ENCODE measurements at places on chromosomes 3 and 15. TPM values are rescaled to one million over a fixed set of nuclear protein-coding genes. Genes with fewer than 3 reads are reported as not detected.

DNA sequence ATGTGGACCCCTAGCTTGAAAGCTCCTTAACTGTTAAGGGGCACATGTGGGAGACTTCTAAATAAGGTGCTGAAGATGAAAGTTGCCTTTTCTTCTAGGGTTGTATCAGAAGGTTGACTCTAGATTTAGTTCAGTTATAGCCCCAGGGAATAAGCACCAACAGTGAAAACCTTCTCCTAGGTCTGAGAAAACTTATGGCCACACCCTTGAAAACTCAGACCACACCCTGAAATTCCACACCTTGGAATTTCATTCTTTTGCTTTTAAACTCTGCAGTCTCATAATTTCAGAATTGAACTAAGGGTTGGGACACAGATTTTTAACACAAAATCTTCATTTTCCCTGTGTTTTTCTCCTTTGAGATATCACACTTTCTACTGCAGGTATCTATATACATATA lies 355.8 kb upstream of the IL12A start:
- no peak overlapping the region for H3K4me3 ChIP-seq
- H3K36me3 ChIP-seq = peaks cover 5% of the 10 kb centered on the region
- H3K27ac ChIP-seq = no peak overlapping the region
- H3K4me1 ChIP-seq = peaks cover 48% of the 10 kb centered on the region
- no peak for DNase-seq

DNA sequence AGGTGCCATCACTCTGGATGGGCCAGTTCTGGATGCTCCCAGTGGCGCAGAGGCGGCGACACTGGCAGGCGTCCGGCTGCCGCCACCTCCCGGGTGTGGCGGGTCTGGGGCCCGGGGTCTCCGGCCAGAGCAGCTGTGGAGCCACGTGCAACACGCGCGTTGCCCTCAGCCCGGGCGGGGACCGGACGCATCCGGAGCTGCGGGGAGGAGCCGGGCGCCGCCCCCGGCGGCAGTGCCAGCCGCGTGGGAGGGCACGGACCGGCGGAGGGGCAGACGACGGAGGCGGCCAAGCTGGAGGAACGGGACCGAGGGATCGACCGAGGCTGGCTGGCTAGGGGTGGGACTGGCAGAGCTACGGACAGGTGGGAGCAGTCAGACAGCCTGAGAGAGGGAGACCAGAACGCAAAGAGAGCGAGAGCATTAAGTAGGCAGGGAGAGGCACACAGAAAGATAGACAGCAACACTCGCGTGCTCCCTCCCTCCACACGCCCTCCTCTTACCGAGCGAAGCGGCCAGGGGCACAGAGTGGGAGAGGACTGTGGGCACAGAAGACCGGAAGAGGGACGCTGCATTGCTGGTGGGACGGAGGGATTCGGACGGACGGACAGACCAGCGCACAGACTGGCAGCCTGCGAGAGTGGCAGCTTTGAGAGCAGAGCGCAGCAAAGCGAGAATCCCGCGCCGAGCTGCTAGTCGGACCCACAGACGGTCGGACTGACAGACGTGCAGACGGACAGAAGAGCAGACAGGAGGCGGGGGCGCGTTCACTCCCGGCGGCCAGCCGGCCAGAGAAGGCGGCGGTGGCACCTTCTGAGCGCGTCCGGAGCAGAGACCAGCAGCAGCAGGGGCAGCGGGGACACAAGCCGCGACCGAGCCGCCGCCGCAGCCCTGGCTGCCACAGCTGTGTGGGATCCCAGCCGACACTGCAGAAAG lies at the start of gene ARPP21:
TSS of gene ARPP21 (plus strand) at position 272 of the 933 bp plus-strand sequence. CDS start 42,227 bp downstream, outside the sequence.
- peak within 1 kb of the TSS; percentile 13 for H3K27ac ChIP-seq
- peaks cover 9% of the 10 kb centered on the region for H3K4me1 ChIP-seq
- peaks cover 10% of the 10 kb centered on the region for H3K36me3 ChIP-seq
- DNase-seq = peak; percentile 21
- H3K4me3 ChIP-seq = peak within 1 kb of the TSS; percentile 85

DNA sequence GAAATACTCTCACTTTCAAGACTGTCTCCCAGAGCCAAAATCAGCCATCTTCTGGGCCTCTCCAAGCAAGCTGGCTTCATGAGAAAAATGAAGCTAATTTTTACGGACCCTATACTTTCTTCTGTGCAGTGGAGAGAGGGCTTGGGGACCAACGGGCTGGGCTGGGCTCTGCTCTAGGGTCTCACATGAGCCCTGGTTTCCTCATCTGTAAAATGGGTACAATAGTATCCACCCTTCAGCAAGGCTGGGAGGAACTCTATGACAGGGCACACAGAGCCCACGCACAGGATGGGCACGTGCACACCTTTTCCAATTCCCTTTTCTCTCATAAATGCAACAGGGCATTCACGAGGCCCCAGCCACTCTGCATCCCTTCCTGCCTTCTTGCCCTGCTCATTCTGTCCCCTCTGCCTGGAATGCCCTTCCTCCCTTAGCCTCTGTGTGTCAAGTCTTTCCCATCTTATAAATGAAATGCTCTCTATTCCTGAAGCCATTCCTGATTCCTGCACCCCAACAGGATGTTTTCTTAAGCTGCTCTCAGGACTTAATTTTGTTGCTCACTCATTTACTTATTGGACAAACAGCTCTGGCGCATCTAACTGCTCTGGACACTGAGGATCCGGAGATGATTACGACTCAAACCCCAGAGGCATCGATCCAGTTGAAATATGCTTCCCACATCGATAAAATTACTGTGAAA lies 32.9 kb upstream of the SEC13 start:
- H3K27ac ChIP-seq = no peak overlapping the region
- peaks cover 96% of the 10 kb centered on the region for H3K27me3 ChIP-seq
- no peak overlapping the region for H3K4me3 ChIP-seq
- no peaks in the 10 kb centered on the region for H3K4me1 ChIP-seq
- DNase-seq = no peak
- H3K36me3 ChIP-seq = peaks cover 6% of the 10 kb centered on the region

GRCh38 chr3:140198242-140198641 lies 263.3 kb downstream of the CLSTN2 start:
- peaks cover 30% of the 10 kb centered on the region for H3K27me3 ChIP-seq
- H3K27ac ChIP-seq = no peak overlapping the region
- no peaks in the 10 kb centered on the region for H3K4me1 ChIP-seq

DNA sequence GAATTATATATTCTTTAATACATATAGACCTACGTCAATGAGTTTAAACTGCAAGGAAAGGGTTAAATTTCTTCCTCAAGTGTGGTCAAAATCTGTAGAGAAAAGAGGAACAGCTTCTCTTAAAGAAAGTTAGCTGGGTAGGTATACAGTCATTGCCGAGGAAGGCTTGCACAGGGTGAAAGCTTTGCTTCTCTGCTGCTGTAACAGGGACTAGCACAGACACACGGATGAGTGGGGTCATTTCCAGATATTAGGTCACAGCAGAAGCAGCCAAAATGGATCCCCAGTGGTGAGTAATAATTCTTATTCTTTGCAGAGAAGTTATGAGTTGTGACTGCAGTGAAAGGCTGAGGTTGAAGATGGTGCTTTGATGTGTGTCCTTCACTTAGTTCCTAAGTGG lies at the start of gene CD86:
TSS of gene CD86 (plus strand) at position 148 of the 400 bp plus-strand sequence. CDS start at position 276, 128 bp downstream.
- DNase-seq = no peak
- H3K4me1 ChIP-seq = no peaks in the 10 kb centered on the region
- no peak within 1 kb of the TSS for H3K4me3 ChIP-seq
- no peak within 1 kb of the TSS for H3K27ac ChIP-seq

GRCh38 chr3:78814893-78815562 lies 952.8 kb downstream of the ROBO1 start:
- DNase-seq = no peak
- H3K36me3 ChIP-seq = no peaks in the 10 kb centered on the region
- H3K27me3 ChIP-seq = no peaks in the 10 kb centered on the region

DNA sequence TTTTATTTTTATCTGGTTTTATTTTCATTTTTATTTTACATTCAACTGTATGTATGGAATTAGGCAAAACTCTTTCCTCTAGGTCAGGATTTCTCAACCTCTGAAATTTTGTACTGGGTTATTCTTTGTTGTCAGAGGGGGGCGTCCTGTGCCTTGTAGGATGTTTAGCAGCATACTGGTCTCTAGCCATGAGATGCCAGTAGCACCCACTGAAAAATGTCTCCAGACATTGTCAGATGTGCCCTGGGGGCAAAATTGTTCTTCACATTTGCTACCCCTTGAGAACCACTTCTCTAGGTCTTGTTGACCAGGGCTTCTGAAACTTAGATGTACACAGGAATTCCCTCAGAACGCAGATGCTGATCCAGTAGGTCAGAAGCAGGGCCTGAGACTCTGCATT lies 5.4 kb downstream of the CHRNA5 start:
- peaks cover 22% of the 10 kb centered on the region for H3K36me3 ChIP-seq
- H3K27me3 ChIP-seq = no peaks in the 10 kb centered on the region
- no peak overlapping the region for H3K27ac ChIP-seq
- H3K4me1 ChIP-seq = no peaks in the 10 kb centered on the region
- no peak overlapping the region for H3K4me3 ChIP-seq

DNA sequence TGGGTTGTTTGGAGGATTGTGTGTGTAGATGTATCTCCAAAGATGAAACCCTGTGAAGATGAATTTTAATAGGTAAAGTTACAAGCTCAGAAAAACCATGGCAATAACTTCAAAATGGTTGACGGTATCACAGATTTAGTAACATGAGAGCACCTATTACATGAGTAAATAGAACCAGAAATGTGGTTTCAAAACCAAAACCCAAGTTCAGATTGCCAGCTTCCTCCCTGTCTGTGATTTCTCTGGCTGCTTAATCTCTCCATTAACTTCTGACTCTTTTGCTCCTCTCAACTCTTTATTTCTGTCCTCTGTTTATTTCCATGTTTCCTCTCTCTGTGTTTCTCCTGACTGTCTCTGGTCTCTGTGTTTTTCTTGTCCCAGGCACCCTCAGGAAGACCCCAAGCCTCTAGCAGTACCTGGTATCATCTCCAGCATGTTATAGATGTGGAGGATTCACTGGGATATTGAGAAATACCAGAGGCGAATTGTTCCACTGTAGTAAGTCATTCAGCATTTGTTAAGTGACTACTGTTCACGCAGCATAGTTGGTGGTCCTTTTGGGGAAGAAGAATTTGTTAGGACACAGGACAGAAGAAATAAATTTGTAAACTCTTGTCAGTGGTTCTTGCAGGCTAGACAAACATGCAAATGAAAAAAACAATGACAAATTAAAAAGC lies 138.8 kb downstream of the BBX start:
- H3K27me3 ChIP-seq = no peaks in the 10 kb centered on the region
- peaks cover 7% of the 10 kb centered on the region for H3K36me3 ChIP-seq
- no peaks in the 10 kb centered on the region for H3K4me1 ChIP-seq
- no peak overlapping the region for H3K27ac ChIP-seq

APPL1 gene
- 31.9 TPM for total RNA-seq

DNA sequence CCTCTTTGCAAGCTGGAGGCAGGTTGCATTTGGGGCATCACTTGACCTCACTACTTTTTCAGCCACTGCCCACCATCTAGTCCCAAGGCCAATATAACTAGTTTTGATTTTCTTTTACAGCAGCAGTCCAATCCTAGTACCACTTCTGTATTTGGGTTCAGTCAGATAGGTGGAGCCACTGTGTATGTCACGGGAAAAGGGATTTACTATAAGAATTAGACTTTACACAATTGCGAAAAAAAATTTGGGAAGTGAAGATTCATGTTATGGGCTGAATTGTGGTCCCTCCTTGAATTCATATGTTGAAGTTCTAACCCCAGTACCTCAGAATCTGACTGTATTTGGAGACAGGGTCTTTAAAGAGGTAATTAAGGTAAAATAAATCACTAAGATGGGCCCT lies 37.4 kb upstream of the NMNAT3 start:
- peaks cover 77% of the 10 kb centered on the region for H3K27me3 ChIP-seq
- H3K36me3 ChIP-seq = no peaks in the 10 kb centered on the region
- peaks cover 7% of the 10 kb centered on the region for H3K4me1 ChIP-seq
- H3K4me3 ChIP-seq = no peak overlapping the region
- DNase-seq = no peak

CD86 gene
- 0.24 TPM for total RNA-seq

DNA sequence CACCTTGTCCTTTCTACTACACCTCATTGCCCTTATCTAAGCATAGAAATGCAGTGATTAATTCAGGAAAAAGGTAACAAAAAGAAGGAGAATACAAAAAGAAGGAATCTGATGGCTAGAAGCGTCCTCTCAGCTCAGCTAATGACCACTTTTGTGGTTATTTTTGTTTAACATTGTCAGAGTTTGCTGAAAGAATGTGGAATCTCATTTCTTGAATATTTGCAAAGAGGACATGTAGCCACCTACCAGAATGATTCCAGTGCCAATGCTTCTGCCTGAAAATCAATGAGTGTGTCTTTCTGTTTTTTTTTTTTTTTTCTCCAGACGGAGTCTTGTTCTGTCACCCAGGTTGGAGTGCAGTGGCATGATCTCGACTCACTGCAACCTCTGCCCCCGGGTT lies 24.5 kb downstream of the NANOGP8 start:
- no peaks in the 10 kb centered on the region for H3K36me3 ChIP-seq
- no peak overlapping the region for H3K27ac ChIP-seq
- DNase-seq = no peak
- no peaks in the 10 kb centered on the region for H3K27me3 ChIP-seq
- H3K4me1 ChIP-seq = no peaks in the 10 kb centered on the region

- H3K27ac ChIP-seq = no peak overlapping the region
- no peaks in the 10 kb centered on the region for H3K27me3 ChIP-seq
- no peaks in the 10 kb centered on the region for H3K4me1 ChIP-seq
Measured at GRCh38 chr3:139627759-139628158, 50.0 kb downstream of the NMNAT3 start.

- no peak for DNase-seq
- H3K4me3 ChIP-seq = no peak overlapping the region
- peaks cover 45% of the 10 kb centered on the region for H3K36me3 ChIP-seq
- H3K27me3 ChIP-seq = no peaks in the 10 kb centered on the region
Measured at GRCh38 chr3:195715134-195715533, 5.6 kb upstream of the MUC20 start.

ZIC1 gene
- total RNA-seq = not detected

DNA sequence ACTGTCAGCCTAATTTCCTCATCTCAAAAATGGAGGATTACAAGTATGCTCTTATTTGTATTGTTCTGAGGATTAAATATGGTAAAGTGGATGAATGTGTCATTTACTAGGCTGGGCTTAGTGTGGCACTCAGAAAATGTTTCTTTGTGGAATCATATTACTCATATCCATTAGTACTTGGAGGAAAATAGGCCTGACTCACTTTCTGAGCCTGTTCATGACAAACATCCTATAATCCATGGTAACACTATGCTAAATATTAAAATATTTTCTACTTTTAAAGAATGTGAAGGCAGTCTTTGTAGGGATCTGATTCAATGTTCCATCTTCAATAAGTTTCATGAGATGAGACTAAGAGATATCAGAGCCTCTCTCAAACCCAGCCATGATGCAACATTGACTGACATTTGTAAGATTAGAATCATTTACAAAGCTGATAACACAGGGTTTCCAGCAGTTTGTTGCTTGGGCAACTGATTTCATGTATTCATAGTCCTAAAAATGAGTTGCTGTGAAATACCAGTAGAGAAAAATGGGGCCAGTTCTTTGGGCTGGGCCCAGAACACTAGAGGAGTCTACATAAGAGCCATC lies 1048.5 kb downstream of the NTRK3 start:
- no peaks in the 10 kb centered on the region for H3K27me3 ChIP-seq
- no peaks in the 10 kb centered on the region for H3K36me3 ChIP-seq
- H3K4me1 ChIP-seq = no peaks in the 10 kb centered on the region
- no peak for DNase-seq
- no peak overlapping the region for H3K27ac ChIP-seq
